Dermis microvascular lymphatic vessel endothelial cell (primary cell): ENCODE measurements at places on chromosomes 7 and 10. TPM values are rescaled to one million over a fixed set of nuclear protein-coding genes. Genes with fewer than 3 reads are reported as not detected.

Gene CLEC5A
- total RNA-seq: not detected in 2 replicates

DNA sequence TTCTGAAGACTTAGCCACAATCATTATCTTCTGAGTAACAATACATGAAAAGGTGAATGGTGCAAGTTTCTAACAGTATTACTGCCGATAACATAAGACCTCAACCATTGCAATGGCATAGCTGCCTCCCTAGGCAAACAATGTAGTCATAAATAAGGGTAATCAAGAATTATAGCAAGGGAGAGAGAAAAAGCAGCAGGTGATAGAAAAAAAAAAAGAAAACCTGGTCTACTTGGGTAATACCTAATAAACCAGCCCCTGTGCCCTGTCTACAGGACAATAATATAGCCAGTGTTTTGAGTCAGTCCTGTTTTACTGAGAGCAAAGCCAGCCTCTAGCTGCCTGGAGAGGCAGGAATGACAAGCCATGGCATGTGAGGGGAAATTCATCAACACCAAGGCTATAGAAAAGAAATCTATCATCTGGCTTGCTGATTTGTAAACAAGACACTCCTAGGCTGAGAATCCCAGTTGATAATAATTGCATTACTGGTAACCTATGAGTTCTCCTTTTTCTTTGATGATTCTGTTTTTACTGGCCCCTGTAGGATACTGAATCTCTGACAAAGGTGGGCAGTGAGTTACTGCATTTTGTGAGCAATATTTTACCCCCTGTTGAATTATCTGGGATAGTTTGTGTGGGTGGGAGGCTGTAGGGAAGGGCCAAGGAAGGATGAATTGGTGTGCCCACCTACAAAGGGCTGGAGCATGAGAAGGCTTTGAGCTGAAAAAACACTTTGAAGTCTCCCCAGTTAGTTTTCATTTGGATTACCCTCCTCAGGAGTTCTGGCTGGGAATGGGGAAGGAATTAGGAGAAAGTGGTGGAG lies 1.7 kb upstream of the WEE2 start:
- no peak for DNase-seq

- DNase-seq: peak; percentile 91
Measured at GRCh38 chr10:4807761-4808507, 18.1 kb upstream of the AKR1E2 start.

GRCh38 chr7:51220226-51220625 lies 96.4 kb downstream of the COBL start:
- no peak for DNase-seq

DNA sequence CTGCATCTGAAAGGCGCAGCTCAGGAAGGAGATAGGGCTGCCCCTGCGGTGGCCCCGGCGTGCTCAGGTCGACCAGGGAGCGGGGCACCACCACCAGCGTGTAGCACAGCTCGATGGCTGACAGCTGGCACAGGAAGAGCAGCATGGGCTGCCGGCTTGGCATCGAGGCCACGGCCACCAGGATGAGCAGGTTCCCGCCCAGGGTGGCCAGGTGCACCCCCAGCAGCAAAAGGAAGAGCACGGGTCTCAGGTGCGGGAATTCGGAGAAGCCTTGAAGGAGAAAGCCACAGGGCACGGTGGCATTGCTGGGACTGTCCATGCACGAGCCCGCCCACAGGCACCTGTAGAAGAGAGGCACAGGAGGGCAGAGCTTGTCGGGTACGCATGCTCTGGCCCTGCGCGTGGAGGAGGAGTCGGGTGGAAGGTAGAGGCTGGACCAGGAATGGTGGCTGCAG lies 33.9 kb downstream of the TAS2R41 start:
- DNase-seq: no peak

- DNase-seq: no peak
Measured at GRCh38 chr10:112258407-112258806, 24.8 kb upstream of the TECTB start.

DNA sequence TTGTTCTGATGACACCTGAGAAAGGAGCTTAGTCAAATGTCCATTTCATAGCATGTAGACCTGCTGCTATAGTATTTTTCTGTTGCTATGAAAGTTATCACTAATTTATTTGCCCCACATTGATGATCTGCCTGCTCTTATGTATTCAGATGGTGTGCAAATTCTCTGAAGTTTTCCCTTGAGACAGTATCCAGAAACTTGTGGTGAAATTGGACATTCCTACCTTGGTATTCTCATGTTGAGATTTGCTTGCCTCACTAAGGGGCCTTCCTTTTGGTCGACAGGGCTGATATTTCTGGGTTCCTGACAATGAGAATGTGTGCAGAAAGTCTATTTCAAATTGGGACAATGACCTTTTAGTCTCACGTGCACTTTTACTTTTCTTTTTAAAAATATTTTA lies 253.2 kb upstream of the FZD8 start:
- no peak for DNase-seq

Gene GSTO1
- 267 and 284 TPM in 2 replicates for total RNA-seq

- DNase-seq: no peak
Measured at GRCh38 chr7:85708221-85708620, 521.4 kb upstream of the SEMA3D start.

Gene SPDYE3
- not detected in 2 replicates for total RNA-seq

Gene NXPH1
- total RNA-seq: not detected in 2 replicates

Gene TMEM139
- total RNA-seq: not detected in 2 replicates

GRCh38 chr10:61389887-61390286 lies 63.3 kb downstream of the TMEM26 start:
- DNase-seq: no peak

DNA sequence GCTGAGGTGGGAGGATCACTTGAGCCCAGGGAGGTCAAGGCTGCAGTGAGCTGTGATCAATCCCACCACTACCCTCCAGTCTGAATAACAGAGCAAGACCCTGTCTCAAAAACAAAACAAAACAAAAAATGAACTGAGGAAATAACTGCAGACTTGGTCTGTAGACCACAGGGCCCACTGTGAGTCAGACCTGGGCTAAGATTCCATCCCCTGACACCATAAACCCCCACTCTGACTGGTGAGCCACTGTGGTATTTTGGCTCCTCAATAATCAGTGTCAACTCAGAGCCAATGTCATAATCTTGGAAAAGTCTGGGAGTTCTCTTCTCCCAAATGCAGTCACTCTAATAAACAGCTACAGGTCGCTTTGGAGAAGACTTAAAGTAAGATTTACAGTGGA lies 24.0 kb upstream of the ERCC6 start:
- no peak for DNase-seq

DNA sequence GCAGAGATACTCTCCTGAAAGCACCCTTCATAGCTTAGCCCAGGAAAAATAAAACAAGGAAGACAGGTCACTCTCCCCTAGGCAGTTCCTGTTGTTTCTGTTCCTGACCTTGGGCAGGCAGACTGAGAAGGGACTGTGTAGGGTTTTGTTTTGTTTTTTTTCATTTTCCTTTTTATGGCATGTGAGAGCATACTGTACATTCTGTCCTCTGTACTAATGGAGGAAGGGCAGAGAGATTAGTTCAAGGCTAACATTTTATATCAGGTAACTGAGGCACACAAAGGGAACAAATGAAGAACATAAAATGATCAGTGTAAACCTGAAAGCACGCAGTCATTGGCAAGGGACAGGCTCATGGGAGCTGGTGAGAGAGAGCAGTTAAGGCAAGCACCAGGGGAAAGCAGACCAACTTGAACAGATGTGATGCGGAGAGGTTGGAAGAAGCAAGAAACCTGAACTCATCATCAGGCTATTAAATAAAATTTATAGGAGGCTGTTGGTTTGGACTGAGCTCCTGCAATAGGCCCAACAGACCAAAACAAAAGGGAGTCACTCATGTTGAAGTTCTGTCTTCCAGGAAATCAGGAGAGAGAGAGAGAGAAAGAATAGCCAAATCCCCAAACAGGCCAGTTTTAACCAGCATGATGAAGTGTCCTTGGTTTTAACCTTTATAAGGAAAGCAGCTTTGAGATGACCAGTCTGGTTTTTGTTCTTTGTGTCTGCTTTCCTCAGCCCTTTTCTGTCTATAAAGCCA lies 34.1 kb upstream of the PDCD4 start:
- peak; percentile 12 for DNase-seq

GRCh38 chr10:110218632-110219031 lies 11.2 kb downstream of the MXI1 start:
- DNase-seq: no peak

Gene ACSM6
- total RNA-seq: not detected in 2 replicates

Gene BEND7
- total RNA-seq: 4.9 and 8.5 TPM in 2 replicates

Gene NEURL1
- under 0.01 TPM in 2 replicates for total RNA-seq

Gene DDIT4
- 128 and 193 TPM in 2 replicates for total RNA-seq

- no peak for DNase-seq
Measured at GRCh38 chr7:143413123-143413522, 4.5 kb upstream of the EPHA1 start.

GRCh38 chr10:98463976-98464754 lies 17.4 kb upstream of the HPS1 start:
- DNase-seq: no peak

GRCh38 chr10:57716884-57717283 lies 550.8 kb downstream of the IPMK start:
- DNase-seq: no peak

GRCh38 chr7:71682841-71683781 lies 551.2 kb downstream of the GALNT17 start:
- no peak for DNase-seq
